ENCODE measurements at places on chromosomes 1 and 21.

GRCh38 chr1:115142616-115143015, 53.3 kb upstream of the TSPAN2 start:
- no peak for DNase-seq

- no peak for DNase-seq
These were observed 1805.5 kb downstream of the BRINP3 start for GRCh38 chr1:188672153-188672552.

- DNase-seq: no peak
These were observed 8.9 kb upstream of the ZNF326 start for GRCh38 chr1:89986020-89986419.

DNA sequence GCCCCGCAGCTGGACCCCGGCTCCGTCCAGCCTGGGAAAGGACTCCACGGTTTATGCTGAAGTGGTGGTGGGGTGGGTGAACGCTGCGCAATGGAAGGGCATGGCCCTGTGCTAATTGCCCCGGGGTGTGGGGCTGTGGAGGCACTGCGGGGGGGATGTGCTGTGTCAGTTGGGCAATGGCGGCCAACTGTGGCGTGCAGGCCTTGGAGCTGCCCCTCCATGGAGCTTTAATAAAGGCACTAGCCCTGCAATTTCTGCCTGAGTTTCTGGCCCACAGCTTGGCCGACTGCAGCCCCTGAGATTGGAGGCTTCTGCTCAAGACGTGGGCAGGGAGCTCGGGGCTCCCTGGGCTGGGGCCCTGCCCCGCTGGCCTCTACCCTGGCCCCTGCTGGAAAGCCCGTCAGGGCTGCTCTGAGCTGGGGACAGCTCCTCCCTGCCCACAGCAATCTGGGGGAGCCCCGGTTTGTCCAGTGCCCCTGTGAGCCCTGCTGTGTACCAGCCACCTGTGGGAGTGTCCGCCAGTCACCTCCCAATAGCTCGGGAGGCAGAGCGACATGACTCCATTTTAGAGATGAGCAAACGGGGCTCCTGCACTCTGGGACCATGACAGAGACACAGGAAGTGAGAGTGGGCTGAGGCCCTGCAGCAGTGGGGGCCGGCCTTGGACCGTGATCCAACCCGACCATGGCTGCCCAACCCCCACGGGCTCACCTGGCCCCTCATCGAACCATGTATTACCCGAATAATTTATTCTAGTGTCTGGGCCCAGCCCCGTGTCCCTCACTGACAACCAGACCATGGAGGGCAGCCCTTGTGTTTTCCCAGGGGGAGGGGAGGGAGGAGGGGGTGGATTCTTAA, 8.7 kb upstream of the TNFRSF14 start:
- no peak for DNase-seq

GRCh38 chr1:56137090-56137489, 442.3 kb downstream of the PLPP3 start:
- no peak for DNase-seq

DNA sequence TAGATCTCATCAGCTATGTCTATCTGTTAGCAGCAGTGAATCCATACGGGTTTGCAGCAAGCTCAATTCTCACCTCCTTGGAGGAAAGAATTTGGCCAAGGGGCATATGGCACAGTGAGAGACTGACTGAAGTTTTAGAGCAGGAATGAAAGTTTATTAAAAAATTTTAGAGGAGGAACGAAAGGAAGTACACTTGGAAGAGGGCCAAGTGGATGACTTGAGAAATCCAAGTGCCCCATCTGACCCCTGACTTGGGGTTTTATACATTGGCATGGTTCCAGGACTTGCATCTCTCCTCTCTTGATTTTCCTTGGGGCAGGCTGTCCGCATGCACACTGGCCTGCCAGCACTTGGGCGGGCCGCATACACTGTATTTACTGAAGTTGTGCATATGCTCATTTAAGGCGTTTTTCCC, 9.2 kb upstream of the OSBPL9 start:
- DNase-seq: no peak

GRCh38 chr1:16026723-16027484, 5.1 kb downstream of the CLCNKA start:
- no peak for DNase-seq

- peak; percentile 83 for DNase-seq
These were observed 5.9 kb upstream of the KIF26B start for GRCh38 chr1:245148861-245149260.

GRCh38 chr21:41952568-41953248, 1.1 kb downstream of the C2CD2 start:
- DNase-seq: peak; percentile 58

DNA sequence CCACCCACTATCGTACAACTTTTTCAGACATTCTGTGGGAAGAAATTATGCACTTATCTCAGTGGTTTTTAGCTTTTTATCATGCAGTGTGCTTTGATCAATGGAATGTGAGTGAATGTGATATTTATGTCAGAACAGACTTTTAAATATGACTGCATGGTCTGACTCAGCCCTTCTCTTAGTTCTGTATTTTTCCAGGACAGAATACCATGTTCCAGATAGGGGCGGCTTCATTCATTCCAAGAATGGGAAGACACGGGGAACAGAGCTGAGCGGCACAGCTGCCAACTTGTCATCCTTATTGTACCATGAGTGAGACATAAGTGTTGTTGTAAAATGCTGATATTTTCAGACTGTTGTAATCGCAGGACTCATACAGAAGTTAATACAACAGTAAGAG, 214.6 kb upstream of the NCAM2 start:
- no peak for DNase-seq

GRCh38 chr21:33544451-33545195, 1.8 kb downstream of the SON start:
- no peak for DNase-seq

DNA sequence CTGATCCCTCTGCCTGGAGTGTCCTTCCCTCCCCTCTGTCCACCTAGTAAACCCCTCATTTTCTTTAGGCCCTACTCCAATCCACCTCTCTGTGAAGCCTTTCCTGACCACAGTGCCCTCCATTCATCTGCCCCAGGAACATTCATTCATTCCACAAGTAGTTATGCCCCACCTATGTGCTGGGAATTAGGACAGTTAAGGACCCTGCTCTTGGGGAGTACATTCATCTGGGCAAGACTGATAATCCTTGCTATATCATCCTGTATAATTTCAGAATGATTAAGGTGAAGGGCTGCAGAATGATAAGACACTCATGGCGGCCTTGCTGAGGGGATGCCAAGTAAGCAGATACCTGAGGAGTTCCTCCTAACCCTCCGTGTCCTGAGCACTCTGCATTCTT, 10.3 kb upstream of the FAM20B start:
- no peak for DNase-seq

DNA sequence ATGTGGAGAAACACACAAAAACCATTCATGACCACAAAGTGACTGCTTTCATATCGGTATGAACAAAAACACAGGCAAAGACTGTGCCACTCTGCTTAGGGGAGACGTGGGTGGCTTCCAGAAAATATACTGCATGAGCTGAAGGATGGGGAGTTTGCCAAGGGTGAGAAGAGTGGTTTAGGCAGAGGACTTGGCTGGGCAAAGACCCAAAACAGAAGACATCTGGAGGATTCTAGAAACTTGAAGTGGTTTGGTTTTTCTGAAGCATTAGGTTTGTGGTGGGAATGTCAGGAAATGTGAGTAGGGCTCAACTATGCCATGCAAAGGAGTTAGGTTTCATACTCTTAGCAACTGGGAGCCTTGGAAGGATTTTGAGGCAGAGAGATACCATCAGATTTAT, 26.6 kb upstream of the DNM3 start:
- no peak for DNase-seq

GRCh38 chr1:247296599-247297180, 35.0 kb downstream of the ZNF496 start:
- no peak for DNase-seq

GRCh38 chr21:42532466-42533181, 19.0 kb downstream of the SLC37A1 start:
- no peak for DNase-seq

DNA sequence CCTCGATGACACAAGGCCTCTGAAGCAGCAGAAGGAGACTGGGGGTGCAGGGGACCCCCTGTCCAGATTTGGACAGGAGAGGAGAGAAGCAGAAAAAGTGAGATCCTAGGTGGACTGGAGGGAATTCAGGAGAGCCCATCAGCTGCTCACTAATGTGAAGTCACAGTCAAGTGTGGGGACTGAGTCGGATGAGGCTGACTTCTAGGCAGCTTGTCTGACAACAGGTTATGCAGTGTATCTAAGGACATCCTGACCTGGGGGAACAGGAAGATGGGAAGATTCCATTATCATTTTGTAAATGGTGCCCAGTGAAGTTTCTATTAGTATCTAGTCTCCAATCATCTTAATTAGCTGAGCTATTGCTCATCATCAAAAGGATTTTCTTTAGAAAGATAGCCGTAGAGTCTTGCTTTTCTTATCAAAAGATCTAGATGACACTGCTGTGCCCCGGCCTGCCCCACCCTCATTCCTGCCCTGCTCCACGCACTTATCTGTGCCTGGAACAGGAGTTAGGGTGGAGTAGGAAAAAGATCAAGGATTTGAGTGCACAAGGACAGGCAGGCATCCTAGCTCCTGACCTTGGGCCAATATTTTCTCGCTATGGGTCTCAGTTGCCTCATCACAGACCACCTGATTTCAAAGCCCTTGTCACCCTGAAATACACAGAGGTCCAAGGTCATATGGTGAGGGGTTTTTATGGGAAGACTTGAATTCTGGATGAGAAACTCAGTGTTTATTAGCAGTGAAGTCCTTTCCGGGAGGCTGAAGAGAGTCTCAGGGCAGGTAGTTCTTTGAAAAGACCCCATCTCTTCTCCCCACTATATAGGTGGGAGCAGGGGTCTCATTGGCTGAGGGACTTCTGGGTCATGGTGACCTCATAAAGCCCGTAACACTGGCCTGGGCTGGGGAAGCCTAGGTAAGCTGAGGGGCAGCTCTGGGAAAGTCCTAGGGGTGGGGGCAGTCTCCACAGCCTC, at the start of gene MROH7:
Gene MROH7 (plus strand): TSS at position 924 of the 974 bp plus-strand sequence. CDS start 11,141 bp downstream, outside the sequence.
- no peak for DNase-seq

GRCh38 chr1:93704052-93704451, 22.4 kb upstream of the BCAR3 start:
- DNase-seq: no peak

GRCh38 chr1:169999331-169999741, 75.2 kb downstream of the KIFAP3 start:
- no peak for DNase-seq

DNA sequence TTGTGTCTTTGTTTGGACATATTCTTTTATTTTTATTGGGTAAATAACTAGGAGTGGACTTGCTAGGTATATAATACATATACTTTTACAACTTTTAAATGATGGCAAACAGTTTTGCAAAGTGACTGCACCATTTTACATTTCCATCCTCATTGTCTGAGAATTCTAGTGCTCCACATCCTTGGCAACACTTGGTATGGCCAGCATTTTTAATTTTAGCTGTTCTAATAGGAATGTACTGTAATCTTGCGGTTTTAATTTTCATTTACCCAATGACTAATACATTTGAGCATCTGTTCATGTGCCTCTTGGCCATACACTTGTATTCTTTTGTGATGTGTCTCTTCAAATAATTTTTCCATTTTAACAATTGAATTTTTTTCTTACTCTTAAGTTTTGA, 37.0 kb upstream of the ATP6V1G3 start:
- no peak for DNase-seq

DNA sequence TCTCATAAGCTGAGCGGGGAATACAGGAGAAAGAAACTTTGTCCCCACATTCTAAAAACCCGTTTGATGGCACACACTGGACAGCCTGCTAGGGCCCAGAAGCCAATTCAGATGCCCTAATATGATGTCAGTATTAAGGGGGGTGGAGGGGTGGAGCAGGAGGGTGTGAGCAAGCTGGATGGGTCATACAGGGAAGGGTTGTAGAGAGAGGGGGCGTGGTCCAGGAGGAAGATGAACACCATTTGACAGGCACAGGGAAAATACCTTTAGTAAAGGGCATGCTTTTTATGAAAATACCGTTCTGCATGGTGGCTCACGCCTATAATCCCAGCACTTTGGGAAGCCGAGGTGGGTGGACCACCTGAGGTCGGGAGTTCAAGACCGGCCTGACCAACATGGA, 6.0 kb downstream of the TARS2 start:
- DNase-seq: no peak

- no peak for DNase-seq
These were observed 83.0 kb upstream of the BACH1 start for GRCh38 chr21:29215709-29216108.

Data from NCI-H526 treated with DMSO at 0.1 percent for 48 hours (cell line).